ENCODE measurements at places on chromosomes 3 and 15.

DNA sequence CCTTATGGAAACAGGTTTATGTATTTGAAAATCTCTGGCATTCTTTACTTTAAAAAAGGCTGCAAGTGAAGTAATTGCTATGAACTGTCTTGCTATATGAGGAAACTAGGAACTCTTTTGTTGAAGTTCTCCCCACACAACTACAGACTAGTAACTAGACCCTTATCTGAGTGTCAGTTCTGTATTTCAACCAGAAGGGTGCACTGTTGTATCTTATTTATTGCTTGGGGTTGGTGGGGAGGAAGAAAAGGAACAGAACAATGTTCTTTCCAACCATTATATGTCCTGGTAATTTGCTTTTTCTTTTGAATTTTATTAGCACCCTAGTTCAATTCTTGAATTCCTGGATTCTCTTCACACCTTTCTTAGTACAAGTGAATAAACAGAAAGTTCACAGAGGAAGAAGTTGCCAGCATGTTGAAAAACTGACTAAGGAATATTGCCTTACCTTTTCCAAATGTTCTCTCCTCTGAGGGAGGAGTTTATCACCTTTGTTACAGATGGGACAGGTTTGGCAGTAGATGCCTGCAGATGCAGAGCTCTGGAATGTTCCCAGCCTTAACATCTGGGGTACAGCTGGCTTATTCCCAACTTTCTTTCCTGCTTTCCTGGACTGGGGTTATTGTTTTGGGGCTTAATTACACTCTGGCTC lies 162.4 kb upstream of the CFAP20DC start:
- peak; percentile 4 for DNase-seq

- no peak for DNase-seq
Measured at GRCh38 chr3:5488771-5489170, 301.3 kb downstream of the EDEM1 start.

DNA sequence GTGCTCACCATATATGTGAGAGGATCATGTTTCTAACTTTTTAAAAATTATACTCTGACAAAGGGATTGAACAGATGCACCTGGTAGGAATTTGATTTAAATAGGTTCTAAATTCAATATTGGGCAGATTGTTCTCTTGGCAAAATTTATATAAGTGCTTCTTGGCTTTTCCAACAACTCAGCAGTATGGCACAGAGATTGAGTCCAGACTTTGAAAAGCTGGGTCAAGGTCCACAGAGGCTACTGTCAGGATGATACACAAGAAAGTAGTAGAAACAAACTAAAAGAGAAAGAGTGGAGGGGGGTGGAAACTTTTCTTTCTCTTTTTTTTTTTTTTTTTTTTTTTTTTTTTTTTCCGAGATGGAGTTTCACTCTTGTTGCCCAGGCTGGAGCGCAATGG lies 203.2 kb upstream of the ADAMTS9 start:
- DNase-seq = no peak

- no peak for DNase-seq
Measured at GRCh38 chr15:38895326-38896255, 331.0 kb upstream of the RASGRP1 start.

DNA sequence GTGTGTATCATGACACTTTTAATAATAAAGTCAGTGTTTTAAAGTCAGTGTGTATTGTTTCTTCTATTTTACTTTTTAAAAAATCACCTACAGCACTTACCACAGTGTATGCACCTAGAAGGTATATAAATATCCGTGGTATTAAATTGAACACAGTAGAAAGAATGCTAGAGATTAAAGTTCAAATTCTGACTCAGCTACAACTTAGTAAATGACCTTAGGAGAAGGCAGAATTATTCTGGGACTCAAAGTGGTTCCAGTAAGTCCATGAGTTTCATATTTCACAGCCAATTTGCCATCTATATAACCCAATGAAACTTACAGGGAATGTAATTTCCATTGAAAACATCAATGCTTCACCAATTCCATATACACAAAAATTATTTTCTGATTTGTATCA lies 52.7 kb upstream of the MAP4 start:
- no peak for DNase-seq

DNA sequence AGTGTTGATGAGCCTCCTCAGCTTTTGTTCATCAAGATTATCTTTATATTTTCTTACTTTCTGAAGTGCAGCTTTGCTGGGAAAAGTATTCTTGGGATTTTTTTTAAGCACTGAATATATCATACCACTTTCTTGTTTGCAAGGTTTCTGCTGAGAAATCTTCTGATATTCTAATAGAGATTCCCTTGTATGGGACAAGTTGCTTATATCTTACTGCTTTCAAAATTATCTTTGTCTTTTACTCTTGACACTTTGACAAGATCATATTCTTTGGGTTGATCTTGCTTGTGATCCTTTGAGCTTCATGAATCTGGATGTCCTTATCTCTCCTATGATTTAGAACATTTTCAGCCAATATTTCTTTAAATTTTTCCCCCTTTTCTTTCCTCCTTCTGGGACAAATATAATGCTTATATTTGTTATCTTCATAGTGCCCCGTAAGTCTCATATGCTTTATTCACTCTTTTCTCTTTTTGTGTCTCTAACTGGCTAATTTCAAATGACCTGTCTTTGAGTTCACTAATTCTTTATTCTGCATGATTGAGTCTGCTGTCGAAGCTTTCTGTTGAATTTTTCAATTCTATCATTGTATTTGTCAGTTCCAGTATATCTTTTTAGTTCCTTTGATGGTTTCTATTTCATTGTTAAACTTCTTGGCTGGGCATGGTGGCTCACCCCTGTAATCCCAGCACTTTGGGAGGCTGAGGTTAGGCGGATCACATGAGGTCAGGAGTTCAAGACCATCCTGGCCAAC lies 211.4 kb upstream of the MANF start:
- no peak for DNase-seq

DNA sequence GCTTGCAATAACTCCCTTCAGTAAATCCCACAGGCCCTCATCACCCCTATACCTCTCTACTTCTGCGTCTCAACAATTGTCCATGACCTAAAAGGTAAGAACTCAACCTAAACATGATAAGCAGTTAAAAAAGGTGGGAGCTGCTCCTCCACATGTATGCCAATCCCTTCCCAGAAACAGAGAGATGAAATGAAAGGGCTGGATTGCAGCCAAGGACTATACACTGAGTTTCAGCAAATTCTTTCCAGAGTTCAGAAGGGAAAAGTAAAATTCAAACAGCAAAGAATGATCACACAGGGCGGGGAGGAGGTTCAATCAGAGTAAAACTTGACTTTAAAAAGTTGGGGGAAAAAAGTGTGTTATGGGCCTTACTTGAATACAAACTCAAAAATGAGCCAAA lies 27.5 kb downstream of the PLOD2 start:
- no peak for DNase-seq

DNA sequence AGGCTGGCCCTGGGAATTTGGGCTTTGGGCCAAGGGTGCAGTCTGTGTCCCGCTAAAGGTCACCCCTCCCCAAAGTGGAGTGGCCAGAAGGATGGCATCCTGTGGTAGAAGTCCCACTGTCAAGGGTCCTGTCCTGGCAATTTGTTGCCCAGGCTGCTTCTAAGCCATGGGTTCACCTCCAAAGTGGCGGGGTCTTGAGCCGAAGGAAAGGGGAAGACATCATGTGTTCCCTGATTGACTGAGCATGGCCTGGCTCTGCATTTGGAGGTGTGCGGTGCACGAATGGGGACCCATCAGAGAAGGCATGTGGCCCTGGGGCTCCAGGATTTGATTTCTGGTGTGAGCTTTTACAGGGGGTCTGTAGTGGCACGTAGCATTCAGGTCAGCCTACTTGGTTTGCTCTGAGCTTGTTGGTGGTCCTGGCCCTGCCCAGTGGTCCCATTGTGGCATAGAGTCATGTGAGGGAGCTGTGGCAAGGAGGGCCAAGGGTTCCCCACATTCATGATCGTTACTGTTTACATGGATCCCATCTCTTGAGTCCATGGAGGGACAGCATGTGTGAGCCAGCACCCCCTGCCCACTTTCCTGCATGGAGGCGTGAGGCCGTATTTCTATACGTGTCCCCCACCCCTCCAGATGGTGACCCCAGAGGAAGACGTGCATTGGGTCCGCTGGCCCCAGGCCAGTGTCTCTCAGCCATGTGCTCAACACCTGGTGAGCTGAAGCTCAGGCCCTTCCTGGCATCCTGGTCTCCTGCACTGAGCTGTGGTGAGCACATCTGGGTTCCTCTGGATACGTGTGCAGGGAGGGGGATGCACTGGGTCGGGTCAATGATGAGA lies 225.1 kb downstream of the SNRPN start:
- no peak for DNase-seq

GRCh38 chr15:42920519-42921341 lies at the start of gene TTBK2:
TTBK2 (minus strand) TSS chr15:42920778; CDS start chr15:42878617, 42,161 bp downstream.
- DNase-seq = peak; percentile 97

Measured in GM12864 (cell line).